ENCODE measurements at places on chromosomes 1 and 21. TPM values are rescaled to one million over a fixed set of nuclear protein-coding genes. Genes with fewer than 3 reads are reported as not detected.

Gene PTGFR
- 1.1 TPM for polyA plus RNA-seq

Gene IFFO2
- polyA plus RNA-seq = 0.78 TPM

DNA sequence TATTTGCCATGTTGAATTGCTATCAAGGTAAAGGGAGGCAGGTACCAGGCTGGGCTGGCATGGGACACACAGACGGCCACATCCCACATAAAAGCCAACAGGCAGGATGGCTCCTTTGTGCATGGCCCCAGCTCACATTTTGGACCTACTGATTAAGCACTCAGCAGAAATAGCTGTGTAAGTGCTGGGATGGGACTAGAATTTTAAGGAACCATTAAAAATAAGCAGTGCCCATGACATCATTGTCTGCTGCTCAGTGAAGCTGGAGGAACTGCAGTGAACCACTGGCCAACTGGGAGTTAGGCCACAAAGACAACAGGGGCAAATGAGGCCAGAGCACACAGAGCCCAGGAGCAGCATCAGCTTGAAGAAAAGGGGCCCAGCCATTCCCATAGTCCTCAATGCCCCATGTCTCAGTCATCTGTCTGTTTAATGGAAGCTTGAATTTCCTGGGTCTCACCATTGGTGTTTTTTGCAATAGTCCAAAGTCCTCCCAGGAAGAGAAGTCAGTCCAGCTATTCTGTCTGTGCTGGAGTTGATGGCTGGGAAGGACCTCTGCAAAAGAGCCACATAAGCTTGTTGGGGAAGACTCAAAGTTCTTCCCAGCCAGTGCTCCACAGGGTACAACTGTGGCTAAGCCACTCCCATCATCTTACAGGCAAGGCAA lies 45.3 kb upstream of the TNR start:
- peak; percentile 11 for DNase-seq

GRCh38 chr1:159925719-159926078 lies 392 bp upstream of the TAGLN2 start:
- no peak for DNase-seq

Gene KRTAP10-12
- not detected for polyA plus RNA-seq

Gene S100A7A
- not detected for polyA plus RNA-seq

GRCh38 chr1:111739925-111740765 lies 950 bp upstream of the INKA2 start:
- peak; percentile 79 for DNase-seq

Gene RXFP4
- polyA plus RNA-seq = not detected

Gene ADAMTS5
- polyA plus RNA-seq = 0.94 TPM

GRCh38 chr1:35619237-35620121 lies 21.8 kb downstream of the PSMB2 start:
- DNase-seq = no peak

GRCh38 chr1:203906932-203907331 lies 45.5 kb downstream of the SNRPE start:
- peak; percentile 50 for DNase-seq

GRCh38 chr1:4970532-4970931 lies 316.1 kb downstream of the AJAP1 start:
- no peak for DNase-seq

GRCh38 chr21:43262427-43262826 lies 93.6 kb downstream of the CRYAA start:
- DNase-seq = peak; percentile 68

DNA sequence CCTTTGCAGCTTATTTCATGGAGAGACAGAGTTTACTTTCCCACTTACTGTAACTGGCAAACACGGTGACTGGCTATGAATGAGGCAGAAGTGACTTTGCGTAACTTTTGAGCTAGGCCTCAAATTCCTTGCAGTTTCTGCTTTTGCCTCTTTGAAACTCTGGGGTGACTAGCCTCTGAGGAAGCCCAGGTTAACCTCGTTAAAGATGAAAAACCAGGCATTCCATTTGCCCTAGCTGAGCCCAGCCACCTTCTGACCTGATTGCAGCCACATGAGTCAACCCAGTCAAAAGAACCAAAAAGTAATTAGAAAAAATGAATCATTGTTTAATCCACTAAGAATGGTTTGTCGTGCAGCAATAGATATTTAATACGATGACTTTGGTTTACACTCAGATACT lies 20.4 kb downstream of the PRMT6 start:
- DNase-seq = no peak

DNA sequence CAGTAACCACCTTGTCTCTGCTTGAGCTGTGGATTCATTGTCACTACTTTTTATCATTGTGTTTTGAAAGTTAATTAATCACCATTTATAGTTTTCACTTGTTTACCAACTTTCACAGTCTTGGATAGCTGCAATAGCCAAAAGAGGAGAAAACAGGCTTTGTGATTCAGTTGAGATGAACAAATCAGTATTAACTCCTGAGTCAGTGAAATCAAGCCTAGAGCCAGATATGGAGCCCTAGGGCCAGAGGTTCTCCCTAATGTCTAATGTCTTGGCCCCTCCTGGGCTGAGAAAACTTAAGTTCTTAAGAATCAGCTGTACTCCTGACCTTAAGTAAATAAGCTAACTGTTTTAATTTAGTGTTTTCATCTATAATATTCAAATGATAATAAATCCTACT lies 228.8 kb downstream of the DNM3 start:
- no peak for DNase-seq

- peak; percentile 32 for DNase-seq
These were observed 12.8 kb downstream of the TRAPPC10 start for GRCh38 chr21:44024887-44025353.

- DNase-seq = peak; percentile 63
These were observed 8.6 kb upstream of the ACTRT2 start for GRCh38 chr1:3012456-3013291.

Data from hepatocyte (in vitro differentiated cells).